Transverse colon (tissue), 4 donors: ENCODE measurements at places on chromosomes 2 and 18. TPM values are rescaled to one million over a fixed set of nuclear protein-coding genes. Genes with fewer than 3 reads are reported as not detected.
A peak's percentile ranks its signal among the peaks of the same experiment; 100 is the strongest.

DNA sequence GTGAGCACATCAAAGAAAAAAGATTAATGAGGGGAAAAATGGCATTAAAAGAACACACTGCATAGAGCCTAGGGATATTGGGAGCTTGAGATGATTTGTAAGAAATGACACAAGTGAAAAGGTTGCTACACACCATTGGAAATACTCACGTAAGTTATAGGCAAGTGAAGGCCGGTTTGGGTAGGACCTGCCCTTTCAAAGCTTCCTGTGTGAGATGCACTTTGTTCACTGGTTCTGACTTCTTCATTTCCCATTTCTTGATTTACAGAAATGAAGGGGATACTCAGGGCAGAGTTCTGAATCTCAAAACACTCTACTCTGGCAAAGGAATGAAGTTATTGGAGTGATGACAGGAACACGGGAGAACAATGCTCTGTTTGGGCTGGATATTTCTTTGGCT is at the start of gene IL18RAP:
Gene IL18RAP, plus strand, starts transcription at position 251 of the 400 bp plus-strand sequence. Its CDS starts 118 bp downstream, at position 369.
- H3K36me3 ChIP-seq, result no peaks in the 10 kb centered on the region
- no peak within 1 kb of the TSS for H3K27ac ChIP-seq
- no peaks in the 10 kb centered on the region for H3K4me1 ChIP-seq
- no peak for DNase-seq
- H3K4me3 ChIP-seq, result no peak within 1 kb of the TSS

GRCh38 chr2:210577263-210578071 is 21.1 kb downstream of the CPS1 start:
- H3K36me3 ChIP-seq, result no peaks in the 10 kb centered on the region
- no peaks in the 10 kb centered on the region for H3K4me1 ChIP-seq
- no peak overlapping the region for H3K27ac ChIP-seq

DNA sequence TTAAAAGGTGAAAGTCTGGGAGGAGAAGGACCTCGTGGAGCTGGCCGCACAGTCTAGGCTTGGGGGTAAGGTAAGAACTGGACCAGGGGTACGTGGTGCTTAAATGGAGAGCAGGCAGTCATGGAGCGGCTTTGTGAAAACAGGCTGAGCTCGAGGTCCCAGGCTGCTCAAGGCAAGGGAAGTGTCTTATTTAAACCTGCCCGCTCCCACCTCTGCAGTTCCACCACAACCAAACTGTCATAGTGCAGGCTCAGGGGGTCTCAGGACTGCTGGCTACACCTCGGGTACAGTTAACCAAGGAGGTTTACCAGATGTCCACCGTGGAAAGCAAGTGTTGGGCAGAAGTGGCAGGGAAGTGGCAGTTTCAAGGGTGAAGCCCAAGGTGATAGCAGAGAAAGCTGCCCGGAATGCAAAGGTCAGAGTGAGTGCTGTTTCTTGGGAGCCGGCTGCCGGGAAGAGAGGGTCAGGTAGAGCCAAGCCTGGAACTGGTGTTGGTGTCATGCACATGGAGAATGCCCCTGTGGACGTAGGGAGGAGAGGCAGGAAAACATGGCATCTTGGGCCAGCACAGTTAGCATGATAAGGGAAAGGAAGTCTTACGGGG is 203.3 kb downstream of the GBX2 start:
- H3K4me3 ChIP-seq, result no peak overlapping the region
- H3K4me1 ChIP-seq, result no peaks in the 10 kb centered on the region
- DNase-seq, result no peak
- H3K27ac ChIP-seq, result no peak overlapping the region
- no peaks in the 10 kb centered on the region for H3K27me3 ChIP-seq

DNA sequence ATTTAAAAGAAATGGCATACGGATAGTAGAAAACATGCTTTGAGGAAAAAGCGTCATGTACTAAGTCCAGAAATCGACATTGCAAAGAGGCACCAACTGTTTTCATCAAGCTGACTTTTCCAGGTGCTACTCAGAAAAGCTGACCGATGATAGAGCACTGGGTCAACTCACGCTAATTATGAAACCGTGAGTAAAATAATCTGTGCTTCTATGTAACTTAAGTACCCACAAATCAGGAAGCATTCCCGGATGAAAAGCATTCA is 353 bp upstream of the NUP35 start:
- peaks cover 5% of the 10 kb centered on the region for H3K36me3 ChIP-seq
- peak overlapping the region; percentile 70 for H3K4me3 ChIP-seq
- H3K27ac ChIP-seq, result peak overlapping the region; percentile 95

The FAM237A gene
- total RNA-seq, result not detected

The UGT1A1 gene
- total RNA-seq, result 7.9 TPM

The SERPINB3 gene
- not detected for total RNA-seq

The MOGAT1 gene
- 0.80 TPM for total RNA-seq

The ONECUT2 gene
- 0.48 TPM for total RNA-seq

The CD8B2 gene
- not detected for total RNA-seq

The SETBP1 gene
- total RNA-seq, result 21.6 TPM

The CHRND gene
- total RNA-seq, result not detected
